ENCODE measurements at places on chromosomes 7 and 10. TPM values are rescaled to one million over a fixed set of nuclear protein-coding genes. Genes with fewer than 3 reads are reported as not detected.

BAZ1B gene
- total RNA-seq: 54.6 TPM

CYREN gene
- total RNA-seq: 43.8 TPM

RNF133 gene
- 0.14 TPM for total RNA-seq

GPC2 gene
- total RNA-seq: 1.1 TPM

LBX1 gene
- not detected for total RNA-seq

NAMPT gene
- 275 TPM for total RNA-seq

MSMB gene
- not detected for total RNA-seq

OR2A12 gene
- total RNA-seq: not detected

ENTPD1 gene
- 0.74 TPM for total RNA-seq

CALHM2 gene
- total RNA-seq: 21.0 TPM

CUBN gene
- total RNA-seq: 0.85 TPM

POP7 gene
- total RNA-seq: 27.6 TPM

TRPV5 gene
- not detected for total RNA-seq

TCF7L2 gene
- total RNA-seq: 4.8 TPM

GPER1 gene
- 1.00 TPM for total RNA-seq

SHH gene
- total RNA-seq: not detected

NUTM2B gene
- total RNA-seq: 0.37 TPM

Data from smooth muscle cell of bladder (primary cell).